ENCODE measurements at places on chromosomes 3 and 15. TPM values are rescaled to one million over a fixed set of nuclear protein-coding genes. Genes with fewer than 3 reads are reported as not detected.
A peak's percentile ranks its signal among the peaks of the same experiment; 100 is the strongest.

DNA sequence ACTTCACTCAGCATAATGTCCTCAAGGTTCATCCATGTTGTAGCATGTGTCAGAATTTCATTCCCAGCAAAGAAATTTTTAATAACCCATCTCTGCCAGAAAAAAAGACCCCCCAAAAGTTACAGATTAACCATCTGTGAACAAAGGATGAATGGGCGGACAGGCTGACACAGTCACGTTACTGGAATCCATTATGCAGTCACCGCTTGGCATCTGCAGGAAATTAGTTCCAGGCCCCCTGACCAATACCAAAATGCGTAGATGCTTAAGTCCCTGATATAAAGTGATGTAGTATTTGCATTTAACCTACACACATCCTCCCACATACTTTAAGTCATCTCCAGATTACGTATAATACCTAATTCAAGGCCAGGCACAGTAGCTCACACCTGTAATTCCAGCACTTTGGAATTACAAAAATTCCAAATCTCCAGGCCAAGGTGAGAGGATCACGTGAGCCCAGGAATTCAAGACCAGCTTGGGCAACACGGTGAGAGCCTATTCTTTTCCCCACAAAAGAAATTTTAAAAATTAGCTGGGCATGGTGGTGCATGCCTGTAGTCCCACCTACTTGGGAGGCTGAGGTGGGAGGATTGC, 1.5 kb upstream of the SLC12A8 start:
- peak; percentile 53 for DNase-seq

GRCh38 chr3:3798631-3799113, 559 bp upstream of the LRRN1 start:
- DNase-seq, result no peak

- DNase-seq, result no peak
Measured at GRCh38 chr3:72223116-72223515, 438.2 kb upstream of the PROK2 start.

DNA sequence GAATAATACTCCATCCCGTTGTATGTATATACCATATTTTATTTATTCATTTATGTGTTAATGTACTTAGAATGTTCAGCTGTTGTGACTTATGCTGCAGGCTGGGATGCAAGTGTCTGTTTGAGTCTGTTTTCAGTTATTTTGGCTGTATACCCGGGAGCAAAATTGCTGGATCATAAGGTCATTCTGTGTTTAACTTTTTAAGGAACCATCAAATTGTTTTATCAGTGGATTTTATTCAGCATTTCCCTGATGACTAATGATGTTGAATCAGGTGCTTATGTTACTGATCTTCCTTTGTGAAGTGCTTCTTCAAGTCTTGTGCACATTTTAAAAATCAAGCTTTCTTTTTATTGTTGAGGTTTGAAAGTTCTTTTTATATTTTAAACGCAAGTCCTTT, 118.1 kb downstream of the SLC25A26 start:
- no peak for DNase-seq

- DNase-seq, result no peak
Measured at GRCh38 chr3:44862226-44862637, 520 bp downstream of the TMEM42 start.

DNA sequence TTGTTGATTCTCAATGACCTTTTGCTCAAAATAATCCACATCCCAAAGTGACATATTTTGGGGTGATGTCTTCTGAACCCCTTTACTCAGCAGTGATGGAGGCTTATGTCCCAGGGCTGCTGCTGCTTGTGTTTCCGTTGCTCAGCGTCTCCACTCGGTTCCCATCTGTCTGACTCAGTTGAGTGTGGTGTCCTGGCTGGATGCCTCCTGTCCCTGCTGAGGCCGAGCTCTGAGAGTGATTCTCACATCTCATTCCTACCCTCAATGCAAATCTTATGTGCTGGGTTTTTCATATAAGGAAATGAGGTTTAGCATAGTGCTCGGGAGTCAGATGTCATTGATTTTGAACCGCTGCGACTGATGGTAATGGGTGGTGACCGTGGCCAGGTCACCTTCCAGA, 247.4 kb downstream of the GABRG3 start:
- no peak for DNase-seq

GRCh38 chr3:58427661-58428361, 5.8 kb downstream of the PDHB start:
- DNase-seq, result no peak

DNA sequence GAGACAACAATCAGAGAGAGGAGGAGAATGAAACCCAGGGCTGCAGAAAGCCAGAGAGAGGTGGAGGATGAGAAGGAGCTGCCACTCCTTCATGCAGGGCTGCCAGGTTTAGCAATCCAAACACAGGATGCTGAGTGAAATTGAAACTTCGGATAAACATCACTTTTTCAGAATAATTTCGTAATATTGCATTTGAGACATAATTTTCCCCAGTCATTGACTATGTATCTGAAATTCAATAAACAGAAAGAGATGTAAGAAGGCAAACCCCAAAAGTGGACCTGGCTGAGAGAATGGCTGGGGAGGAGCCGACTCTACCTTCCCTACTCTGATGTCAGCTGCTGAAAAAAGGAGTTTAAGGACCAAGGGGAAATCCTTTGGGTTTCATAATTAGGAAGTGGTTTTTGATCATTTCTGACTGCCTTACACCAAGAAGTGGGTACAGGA, 33.8 kb downstream of the SLC9A9 start:
- no peak for DNase-seq

GRCh38 chr3:195105841-195106417, 165.0 kb downstream of the XXYLT1 start:
- no peak for DNase-seq

DNA sequence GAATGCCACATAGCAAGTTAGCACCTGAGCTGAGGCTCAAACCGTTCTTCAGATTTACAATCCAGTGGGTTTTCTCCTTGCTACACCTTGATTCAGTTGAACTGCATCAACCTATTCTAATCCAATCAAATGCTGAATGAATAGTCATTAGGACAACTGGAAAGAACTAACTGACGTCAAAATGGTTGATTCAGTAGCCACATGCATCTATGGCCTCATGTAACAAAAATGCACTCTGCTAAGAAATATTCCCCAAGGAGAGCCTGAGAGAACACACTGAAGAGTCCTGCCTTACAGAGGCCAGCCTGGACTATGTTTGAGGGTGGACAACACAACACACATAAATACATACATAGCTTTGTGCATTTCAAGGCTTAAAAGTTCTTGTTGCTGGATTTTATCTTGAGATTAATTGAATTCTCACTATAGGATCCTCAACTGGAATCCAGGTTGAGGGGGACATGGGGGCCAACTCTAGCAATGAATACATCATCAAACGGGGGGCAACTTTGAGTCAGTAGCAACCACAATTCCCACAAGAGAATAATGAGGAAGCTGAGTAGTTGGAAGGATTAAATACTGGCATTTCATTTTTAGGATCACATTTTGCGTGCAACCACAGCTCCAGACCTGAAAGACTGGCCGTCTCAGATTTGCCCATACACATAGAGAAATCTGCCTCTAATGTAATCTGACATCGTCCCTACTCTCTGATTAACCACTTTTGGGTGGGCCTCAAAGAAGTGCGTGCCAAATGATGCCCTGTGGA, 280.2 kb upstream of the ICE2 start:
- DNase-seq, result no peak

GRCh38 chr15:41824062-41824745, 3.7 kb upstream of the JMJD7 start:
- DNase-seq, result no peak

DNA sequence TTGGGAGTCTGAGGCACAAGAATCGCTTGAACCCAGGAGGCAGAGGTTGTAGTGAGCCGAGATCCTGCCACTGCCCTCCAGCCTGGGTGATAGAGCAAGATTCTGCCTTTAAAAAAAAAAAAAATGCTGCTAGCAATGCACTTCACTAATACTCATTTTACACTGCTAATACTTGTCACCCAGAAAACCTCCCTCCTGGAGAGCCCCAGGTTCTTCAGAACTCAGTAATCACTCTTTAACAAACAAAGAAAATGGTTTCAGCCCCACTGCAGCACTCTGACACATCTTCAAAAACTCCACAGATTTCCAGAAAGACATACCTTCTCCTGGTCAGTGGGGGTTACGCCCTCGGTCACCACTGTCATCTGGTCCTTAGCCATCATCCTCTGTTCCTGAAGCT, 366.7 kb downstream of the SHQ1 start:
- DNase-seq, result no peak

DNA sequence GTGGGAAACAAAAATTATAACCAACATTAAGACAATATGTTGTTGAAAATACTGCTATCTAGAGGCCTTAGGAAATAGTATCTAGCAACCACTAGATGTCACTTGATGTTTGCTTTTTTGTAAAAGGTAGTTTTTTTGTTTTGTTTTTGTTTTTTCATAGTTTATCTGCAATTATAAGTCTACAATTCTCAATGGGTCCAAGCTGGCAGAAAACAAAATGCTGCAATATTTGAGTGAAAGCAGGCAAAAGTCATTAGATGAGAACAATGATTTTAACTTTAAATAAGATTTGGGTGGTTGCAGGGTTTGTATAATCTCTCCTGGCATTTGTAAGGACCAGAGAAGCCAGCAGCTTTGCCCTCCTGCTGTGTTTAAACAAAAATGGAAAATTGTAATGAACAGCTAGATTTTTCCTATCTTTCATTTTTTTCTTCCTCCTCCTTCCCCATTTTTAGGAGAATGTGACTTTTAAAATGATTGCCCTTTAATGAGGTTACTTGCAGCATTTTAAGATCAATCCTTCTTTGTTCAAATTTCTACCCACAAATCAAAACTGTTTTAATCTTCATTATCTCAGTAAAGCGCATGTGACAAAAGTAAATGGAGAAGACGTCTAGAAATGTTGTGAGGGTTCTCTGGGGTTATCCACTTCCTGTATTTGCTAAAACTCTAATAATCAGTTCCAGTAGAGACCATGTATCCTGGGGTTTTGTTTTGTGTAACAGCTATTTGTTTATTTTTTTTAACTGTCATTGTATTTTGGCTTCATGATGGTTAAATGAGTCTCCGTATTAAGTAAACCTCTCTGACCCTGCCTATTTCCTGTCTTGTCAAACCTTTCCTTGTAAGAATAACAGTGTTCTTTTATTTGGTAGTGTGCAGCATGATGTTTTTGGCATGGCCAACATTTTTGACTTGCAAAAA, 27.3 kb downstream of the DUT start:
- no peak for DNase-seq

DNA sequence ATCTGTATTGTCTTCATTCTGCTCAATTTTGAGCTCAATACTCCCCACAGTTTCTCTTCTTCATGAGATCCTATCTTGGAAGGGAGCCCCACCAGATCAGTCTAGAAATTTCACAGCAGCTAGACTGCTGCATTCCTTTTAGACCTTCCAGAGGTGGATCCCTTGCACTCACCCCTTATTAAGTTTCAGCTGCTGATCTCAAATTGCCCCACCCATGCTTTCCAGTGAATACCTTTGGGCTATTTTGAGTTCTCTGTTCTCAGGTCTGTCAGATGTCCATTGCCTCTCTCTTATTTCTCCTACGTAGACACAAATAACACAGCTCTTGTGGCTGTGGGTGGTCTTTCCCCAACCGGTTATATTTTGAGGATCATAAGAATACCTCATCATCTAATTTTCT, 60.8 kb downstream of the GPR156 start:
- DNase-seq, result no peak

GRCh38 chr3:148459931-148460513, 237.7 kb upstream of the AGTR1 start:
- DNase-seq, result no peak

DNA sequence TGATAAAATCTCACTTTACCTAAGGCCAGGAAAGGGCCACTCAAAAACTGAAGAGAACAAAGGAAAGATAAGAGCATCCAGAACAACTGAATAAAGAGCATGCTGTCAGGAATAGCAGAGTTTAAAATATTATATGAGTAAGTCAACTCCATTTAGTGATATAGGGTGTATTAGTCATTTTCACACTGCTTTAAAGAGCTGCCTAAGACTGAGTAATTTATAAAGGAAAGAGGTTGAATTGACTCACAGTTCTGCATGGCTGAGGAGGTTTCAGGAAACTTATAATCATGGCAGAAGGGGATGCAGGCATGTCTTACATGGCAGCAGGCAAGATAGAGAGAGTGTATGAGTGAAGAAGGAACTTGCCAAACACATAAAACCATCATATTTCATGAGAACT, 778.0 kb upstream of the NECTIN3 start:
- DNase-seq, result no peak

- no peak for DNase-seq
Measured at GRCh38 chr15:80423215-80423614, 19.0 kb downstream of the ARNT2 start.

DNA sequence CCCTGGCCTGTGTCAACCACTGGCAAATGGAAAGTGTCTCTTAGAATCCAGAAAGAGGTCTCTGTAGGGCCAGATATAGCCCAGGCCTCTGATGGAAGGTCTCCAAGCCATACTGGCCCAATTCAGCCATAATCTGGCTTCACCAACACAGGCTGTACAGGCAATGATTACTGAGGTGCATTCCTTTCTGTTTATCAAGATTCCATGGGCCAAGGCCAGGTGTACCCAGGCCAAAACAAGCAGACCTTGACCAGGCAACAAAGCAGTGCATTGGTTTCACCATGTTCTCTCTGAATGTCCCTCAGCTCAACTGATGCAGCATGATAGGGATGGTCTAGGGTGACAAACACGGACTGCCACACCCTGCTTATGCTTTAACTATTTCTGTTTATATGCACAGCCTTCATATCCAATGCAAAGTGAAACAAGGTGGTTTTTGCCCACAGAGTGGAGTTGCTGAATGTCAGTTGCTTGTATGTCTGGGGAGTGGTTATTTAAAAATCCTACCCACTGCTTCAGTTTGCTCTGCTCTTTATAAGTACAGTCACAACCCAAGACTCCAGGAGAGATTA, 25.2 kb downstream of the CCNL1 start:
- no peak for DNase-seq

DNA sequence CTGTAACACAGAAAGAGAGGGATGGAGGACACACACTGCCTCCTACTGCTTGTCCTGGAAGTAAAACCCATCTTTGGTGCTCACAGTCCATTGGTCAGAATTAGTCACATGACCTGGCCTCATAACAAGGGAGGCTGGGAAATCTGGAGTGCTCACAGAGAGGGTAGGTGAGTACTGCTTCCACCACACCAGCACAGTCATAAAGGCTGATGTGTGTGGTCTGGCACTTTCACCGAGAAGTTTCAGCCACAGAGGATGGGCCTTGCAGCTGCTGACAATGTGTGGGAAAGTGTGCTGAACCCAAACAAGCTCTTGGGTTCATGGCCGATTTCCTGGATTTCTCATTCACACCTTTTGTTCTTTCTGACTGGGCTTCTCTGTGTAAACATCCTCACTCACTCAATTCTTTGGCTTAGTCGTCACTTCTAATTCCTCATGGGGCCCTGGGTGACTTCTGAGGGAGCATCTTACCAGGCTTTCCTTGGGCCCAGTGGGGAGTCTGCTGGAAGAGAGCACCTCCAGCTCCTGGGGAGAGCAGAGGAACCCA, 100.7 kb downstream of the ASB7 start:
- DNase-seq, result no peak

The CILP gene
- total RNA-seq, result not detected

The TMEM39A gene
- 50.7 TPM for total RNA-seq

The FGD5 gene
- total RNA-seq, result 0.16 TPM

The SNAPC5 gene
- 31.4 TPM for total RNA-seq

The ALPK3 gene
- total RNA-seq, result 0.43 TPM

The DYNC1LI1 gene
- 35.4 TPM for total RNA-seq

The WDR53 gene
- 12.1 TPM for total RNA-seq

The CCR1 gene
- total RNA-seq, result 2.9 TPM

The GOLGA6B gene
- total RNA-seq, result not detected

The GCNT3 gene
- total RNA-seq, result 1.9 TPM

The C3orf20 gene
- total RNA-seq, result 0.19 TPM

The CNTN6 gene
- not detected for total RNA-seq

Measured in Caco-2 (cell line).